ENCODE measurements at places on chromosomes 6 and 20.

DNA sequence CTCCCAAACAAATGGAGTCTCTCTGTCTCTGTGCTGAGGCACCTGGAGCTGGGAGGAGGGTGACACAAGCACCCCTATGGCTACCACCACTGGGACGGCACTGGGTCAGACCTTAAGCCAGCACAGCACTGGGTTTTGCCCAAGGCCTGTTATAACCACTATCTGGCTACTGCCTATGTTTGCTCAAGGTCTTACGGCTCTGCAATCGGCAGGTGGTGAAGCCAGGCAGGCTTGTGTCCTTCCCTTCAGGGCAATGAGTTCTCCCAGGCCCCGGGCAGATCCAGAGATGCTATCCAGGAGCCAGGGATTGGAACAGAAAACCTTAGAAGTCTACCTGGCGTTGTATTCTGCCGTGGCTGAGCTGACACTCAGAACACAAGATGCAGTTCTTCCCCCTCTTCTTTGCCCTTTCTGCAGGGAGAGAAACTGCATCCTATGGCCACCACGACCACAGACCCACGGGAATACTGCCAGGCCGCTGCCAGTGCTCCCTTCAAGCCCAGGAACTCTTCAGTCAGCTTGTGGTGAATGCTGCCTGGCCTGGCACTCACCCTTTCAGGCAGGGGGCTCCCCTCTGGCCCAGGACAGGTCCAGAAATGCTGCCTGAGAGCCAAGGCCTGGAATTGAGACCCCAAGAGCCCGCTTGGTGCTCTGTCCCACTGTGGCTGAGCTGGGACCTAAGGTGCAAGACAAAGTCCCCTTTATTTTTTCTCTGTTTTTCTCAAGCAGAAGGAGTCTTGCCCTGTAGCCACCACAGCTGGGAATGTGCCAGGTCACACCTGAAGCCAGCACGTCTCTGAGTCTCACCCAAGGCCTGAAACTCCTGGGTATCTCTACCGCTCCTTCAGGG is 67.0 kb upstream of the FRMD1 start:
- DNase-seq, result no peak

DNA sequence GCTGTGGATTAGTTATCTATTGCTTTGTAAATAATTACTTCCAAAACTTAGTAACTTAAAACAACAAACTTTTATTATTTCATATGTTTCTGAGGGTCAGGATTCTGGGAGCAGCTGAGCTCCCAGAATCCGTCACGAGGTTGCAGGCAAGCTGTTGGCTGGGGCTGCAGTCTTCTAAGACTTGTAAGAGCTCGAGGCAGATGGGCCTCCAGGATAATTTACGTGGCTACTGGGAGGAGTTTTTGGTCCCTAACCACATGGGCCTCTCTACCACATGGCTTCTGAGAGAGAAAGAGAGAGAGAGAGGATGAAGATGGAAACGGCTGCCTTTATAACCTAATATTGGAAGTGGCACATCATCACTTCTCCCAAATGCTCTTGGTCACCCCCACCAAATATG is 64.9 kb upstream of the SULF2 start:
- DNase-seq, result no peak

DNA sequence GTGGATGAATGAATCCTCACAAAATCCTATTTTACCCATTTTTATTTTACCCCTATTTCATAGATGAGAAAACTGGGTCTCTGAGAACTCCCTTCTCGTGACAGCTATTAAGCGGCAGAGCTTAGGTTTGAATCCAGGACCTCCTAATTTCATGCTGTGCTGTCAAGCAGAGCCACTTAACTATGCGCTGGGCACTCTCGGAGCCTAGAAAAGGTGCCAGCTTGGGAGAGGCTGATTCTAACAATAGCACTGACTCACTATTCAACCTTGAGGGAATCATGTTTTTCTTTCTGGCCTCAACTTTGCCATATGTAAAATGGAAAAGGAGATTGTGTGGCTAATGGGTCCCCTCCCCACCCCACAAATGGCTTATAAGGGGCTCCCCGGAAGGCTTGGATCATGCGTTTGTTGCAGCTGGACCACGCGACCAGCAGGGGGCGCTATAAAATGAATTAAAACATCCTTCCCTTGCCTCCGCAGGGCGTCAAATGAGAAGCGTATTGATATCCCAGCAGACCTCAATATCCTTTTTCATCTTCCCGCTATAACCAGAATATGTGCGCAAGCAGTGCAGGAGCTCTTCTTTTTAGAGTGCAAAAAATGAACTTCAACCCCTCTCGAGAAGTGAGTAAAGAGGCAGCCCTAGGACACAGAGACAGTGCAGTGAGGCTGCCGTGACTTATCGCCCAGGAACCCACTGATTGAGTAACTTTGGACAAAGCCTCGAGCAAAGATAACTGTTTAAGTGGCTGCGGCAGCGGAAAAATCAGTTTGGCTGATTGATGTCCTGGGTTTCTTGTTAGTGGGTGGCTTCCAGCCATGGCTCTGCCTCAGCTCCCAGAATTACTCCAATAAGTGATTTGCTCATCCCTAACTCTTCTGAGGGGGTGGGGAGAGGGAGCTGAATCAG is 12.8 kb upstream of the PDYN start:
- DNase-seq, result peak; percentile 86

- no peak for DNase-seq
These were observed 943.5 kb upstream of the CITED2 start for GRCh38 chr6:140317950-140318349.

- peak; percentile 98 for DNase-seq
These were observed 442.1 kb downstream of the BCKDHB start for GRCh38 chr6:80548532-80548931.

GRCh38 chr6:11648889-11649288 is 111.3 kb downstream of the TMEM170B start:
- no peak for DNase-seq

All from AG10803 (cell line).